BE2C (cell line): ENCODE measurements at places on chromosomes 2 and 18.

DNA sequence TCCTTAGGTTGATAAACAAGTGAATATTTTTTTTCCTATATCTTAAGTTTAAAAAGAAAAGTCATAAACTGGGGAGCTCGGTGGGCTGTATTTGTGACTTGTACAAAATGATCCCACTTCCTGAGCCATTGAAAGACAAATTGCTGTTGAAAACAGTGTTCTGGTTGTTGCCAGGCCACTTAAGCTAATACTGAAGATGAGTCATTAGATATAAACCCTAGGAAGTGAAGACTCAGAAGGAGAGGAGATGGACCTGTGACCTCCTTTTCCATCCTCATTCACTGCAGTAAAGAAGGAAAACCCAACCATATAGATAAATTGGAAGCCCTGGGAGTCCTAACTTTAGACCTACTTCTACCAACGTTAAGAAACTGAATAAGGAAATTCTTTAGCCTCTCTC lies 46.2 kb upstream of the SERPINE2 start:
- no peak for DNase-seq

DNA sequence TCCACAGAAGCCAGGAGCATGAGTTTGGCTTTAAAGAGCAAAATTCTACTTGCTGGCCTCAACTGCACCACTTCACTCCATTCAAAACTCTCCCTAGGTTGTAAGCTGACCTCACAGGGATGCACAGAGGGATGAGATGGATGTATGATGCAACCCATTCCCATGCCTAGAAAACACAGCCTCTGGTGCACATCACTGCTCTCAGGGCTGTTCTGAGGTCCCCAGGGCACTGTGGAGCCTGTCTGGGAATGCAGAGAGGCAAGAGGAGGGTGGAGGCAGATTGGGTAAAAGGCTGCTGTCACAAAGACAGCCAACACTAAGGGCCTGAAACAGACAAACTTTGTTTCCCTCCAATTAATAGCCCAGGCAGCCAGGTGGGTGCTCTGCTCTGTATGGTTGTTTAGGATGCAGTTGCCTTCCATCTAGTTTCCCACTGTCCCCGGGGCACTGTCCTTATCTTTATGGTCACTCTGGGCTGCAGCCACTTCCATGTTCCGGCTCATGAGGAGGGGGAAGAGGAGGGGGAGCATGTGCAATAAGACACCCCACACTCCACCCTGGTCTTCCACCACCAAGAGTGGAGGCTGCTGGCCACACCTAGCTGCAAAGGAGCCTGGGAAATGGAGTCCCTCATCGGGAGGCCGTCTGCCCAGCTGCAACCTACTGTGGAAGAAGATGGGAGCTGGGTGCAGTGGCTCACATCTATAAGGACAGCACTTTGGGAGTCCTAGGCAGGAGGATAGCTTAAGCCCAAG lies 7.0 kb downstream of the GPR45 start:
- DNase-seq, result peak; percentile 30

DNA sequence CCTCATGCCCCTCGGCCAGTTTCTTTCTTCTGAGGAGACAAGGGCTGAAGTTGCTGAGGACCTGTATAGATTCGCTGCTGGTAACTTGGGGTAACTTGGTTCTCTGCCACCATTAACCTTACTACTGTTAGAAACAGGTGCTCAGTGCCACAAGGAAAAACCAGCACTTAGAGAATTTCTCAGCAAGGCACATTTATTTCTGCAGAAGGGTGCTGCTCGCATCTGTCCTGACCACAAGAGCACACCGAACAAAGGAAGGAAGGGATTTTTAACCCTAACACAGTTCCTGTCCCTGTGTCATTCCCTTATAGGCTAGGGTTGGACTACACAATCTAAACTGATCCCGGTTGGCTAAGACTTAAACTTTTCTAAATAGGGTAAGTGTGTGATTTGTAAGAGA lies 154.1 kb downstream of the SOCS6 start:
- no peak for DNase-seq

DNA sequence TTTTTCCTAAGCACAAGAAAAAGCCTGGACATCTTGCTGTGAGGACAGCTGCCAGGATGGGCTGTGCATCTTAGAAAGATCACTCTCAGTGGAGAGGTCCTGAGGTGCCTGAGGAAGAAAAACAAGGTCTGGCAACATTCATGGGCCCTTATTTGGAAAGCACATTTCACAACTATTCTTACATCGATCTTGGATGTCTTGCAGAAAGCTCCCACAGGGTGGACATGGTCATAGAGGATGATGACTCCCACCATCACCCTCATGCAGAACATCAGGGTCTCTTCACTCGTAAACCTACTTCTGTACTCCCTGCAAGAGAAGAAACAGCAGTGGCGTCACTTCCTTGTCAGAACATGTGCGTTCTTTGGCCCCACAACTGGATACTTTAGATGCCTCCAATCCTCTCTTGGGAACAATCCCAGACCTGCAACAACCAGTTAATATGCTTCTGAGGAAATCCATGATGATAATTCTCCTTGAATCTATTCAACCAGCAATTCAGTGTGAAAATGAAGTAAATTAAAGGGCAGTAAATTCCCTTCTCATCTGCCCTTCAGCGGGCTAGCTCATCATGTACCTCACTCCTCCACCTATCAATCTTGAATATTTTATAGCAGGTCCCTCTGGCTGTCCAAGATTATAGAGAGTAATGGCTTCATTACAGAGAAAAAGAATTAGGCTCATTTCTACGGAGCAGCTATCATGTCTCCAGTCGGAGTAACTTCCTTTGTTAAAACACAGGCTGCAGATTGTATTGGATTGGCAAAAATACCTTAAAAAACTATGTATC lies 106.2 kb downstream of the CYRIA start:
- DNase-seq, result no peak

GRCh38 chr18:1658908-1659566 lies 754.4 kb downstream of the ADCYAP1 start:
- DNase-seq, result no peak

DNA sequence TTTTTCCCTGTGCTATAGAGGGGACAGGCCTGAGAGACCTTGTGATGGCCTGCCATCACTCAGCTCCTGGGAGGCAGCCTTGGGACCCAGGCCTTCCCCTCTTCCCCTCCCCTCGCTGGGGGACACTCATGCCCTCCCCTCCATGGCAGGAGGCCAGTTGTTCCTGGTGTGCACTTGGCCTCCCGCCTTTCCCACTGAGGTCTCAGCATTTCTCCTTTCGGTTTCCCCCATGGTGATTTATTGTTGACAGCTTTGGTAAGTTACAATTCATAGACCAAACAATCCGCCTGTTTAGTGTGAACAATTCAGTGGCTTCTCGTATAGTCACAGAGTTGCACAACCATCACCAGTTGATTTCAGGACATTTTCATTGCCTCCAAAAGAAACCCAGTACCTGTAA lies 10.2 kb upstream of the CNDP1 start:
- DNase-seq, result no peak

- no peak for DNase-seq
These were observed 61.0 kb downstream of the GRB14 start for GRCh38 chr2:164560181-164560792.

- DNase-seq, result no peak
These were observed 351.9 kb downstream of the CDH2 start for GRCh38 chr18:27824841-27825681.

- DNase-seq, result no peak
These were observed 182.0 kb upstream of the SP5 start for GRCh38 chr2:170533156-170533555.

- no peak for DNase-seq
These were observed 324.4 kb downstream of the LRRTM1 start for GRCh38 chr2:79980116-79980515.

- no peak for DNase-seq
These were observed 372.5 kb upstream of the GCFC2 start for GRCh38 chr2:76083248-76083647.

- no peak for DNase-seq
These were observed 276.6 kb downstream of the PHLPP1 start for GRCh38 chr18:62991959-62992358.

DNA sequence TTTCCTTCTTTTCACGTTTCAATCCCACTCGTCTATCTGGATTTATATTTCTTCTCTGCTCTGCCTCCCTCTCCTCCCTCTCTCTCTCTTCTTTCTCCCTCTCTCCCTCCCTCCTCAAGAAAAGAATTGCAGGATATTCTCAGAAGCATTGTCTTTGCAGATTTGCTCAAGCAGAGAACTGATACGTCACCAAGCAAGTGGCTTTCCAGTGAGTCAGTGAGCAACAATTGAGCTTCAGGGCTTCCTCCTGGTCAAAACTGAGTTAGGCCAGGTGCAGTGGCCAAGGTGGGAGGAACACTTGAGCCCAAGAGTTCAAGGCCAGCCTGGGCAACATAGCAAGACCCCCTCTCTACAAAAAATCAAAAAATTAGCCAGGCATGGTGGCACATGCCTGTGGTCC lies 151.1 kb downstream of the SMAD2 start:
- DNase-seq, result no peak

DNA sequence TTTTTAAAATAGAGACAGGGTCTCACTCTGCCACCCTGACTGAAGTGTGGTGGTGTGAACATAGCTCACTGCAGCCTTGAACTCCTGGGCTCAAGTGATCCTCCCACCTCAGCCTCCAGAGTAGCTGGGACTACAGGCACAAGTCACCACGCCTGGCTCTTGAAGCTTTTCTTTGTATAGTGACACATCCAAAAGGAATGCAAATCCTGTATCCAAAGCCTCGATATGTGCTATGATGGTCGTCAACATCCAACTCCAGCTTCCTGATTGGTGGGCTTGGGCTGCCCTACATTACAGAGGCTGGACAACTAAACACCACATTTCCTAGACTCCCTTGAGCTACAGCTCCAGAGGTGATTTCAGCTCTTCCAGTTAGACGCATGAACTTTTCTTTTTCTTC lies 101.7 kb upstream of the PGAP1 start:
- no peak for DNase-seq

DNA sequence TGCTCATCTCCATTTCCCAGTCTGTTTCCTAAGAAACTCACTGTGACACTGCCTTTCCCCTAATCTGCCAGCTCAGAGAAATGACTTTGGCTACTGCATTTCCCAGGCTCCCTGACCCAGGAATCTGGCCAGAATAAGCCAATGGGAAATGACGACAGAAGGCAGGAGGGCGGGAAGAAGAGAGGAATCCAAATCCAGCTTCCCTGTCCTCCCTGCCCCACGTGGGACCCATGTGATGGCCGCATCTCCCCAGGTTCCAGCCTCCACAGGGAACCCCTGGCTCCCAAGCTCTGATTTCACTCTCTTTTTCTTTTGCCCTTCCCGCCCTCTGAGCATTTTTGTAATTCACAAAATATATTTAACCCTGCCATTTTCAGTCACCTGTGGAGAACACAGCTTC lies 37.8 kb upstream of the RAB12 start:
- DNase-seq, result no peak

DNA sequence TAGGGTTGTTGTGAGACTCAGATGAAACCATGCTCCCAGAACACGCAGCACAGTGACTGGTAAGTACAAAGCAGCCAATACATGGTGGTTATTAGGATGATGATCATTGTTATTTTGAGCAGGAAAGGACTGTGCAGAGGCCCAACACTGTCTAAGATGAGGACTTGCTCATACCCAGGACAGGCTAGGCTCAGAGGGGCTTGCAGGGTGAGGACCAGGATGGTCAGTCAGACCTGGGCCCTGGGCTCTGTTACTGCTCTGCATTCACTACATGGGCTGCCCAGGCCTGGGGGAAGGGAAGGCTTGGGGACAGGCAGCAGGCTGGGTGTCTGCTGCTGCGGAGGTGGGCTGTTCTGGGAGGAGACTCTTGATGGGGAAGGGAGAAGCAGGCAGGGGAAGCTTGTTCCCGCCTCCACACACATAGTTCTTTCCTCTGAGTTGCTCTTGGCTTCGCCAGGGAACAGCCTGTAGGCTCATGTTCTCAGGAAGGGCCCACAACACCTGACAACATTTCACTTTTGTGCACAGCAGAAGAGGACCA lies 17.5 kb downstream of the CAPN13 start:
- no peak for DNase-seq

GRCh38 chr2:137893145-137893544 lies 71.1 kb upstream of the HNMT start:
- DNase-seq, result no peak

GRCh38 chr2:29995241-29995640 lies 73.9 kb upstream of the ALK start:
- DNase-seq, result no peak

GRCh38 chr2:200406379-200406778 lies 99.9 kb downstream of the SPATS2L start:
- no peak for DNase-seq

DNA sequence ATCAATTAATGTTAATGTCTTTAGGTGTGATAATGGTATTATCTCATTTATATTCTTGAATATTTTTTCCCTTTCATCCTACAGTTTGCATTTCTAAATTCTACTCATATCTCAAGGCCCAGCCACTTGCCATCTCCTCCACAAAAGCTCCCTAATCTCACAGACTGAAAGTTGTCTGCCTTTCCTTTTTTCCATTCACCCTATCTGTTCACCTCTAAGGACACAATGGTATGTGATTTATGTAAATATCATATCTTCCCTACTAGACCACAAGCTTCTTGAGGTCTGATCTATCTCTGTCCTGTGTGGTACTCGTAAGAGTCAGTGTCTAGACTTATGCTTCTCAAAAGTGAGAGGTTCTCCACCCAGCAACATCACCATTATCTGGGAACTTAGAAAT lies 3.9 kb upstream of the SPC25 start:
- DNase-seq, result no peak

DNA sequence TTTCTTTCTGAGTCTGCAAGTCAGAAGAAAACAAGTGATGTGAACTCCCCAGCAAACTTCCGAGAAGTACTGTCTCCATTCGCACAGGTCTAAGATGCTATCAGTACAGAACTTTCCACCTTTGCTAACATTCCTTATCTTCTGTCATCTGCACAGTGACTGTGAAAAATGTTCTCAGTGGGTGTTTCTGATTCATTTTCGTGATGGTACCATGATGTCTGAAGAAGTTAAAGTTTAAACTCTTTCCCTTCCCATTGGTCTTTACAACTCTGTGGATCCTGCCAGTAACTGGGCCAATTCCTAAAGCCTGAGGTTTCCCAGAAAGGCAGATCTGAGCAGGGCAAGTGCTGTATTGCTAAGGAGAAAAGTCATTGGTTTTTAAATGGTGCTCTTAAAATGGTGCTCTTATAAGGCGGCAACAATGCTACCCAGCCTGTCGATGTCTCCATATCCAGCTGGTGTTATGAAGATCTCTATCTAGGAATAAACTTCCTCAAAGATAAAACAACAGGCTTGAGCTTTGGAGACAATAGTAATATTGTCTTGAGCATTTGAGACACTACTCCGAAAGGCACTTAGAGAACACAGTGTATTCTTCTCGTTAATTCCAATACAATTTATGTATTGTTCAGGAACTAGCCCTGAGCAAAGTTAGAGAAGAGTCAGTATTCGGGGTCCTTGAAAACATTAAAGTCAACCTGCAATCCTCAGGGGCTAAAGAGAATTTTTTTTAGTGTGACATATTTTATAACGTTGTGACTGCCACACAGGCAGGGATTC lies 232.3 kb downstream of the OSR1 start:
- DNase-seq, result no peak
